ENCODE measurements at places on chromosomes 7 and 10.

DNA sequence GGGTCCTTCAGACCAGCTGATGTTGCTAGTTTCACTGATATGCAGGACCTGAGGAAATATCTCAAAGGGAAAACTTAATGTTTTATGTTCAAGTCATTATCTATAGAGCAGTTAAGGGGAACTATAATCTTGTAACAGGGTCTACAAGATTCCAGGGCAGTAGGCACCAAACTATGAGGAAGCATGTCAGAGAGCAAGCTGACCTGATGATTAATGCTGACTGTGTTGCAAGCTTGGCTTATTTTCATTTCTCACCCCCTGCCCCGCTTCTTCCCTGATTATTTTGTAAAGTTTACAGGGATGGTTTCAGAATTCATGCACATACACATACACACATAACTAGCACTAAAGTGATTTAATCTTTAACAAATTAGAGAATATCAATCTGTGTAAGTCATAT lies 84.3 kb upstream of the CACNA2D1 start:
- peak; percentile 12 for DNase-seq

DNA sequence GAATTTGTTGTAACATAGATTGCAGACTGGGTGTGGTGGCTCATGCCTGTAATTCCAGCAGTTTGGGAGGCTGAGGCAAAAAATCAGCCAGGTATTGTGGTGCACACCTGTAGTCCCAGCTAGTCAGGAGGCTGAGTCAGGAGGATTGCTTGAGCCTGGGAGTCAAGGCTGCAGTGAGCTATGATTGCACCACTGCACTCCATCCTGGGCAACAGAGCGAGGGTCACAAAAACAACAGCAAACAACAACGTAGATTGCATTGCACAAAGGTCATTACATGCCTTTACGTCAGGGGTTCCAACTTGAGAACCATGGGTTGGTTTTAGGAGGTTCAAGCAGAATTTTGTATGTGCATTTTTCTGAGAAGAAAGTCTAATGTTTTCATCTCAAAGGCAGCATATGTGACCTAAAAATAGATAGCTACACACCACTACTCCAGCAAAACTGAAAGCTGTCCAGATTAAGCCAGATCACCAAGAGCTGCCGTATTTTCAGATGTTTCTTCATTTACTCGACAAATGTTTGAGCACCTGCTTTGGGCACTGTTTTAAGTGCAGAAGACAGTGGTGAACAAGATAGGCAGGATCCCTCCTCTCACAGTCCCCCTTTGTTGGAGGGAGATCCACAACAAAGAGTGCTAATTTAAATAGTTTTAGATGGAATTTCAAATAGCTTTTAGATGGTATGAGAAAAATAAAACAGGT lies 28.3 kb upstream of the CYP26C1 start:
- no peak for DNase-seq

DNA sequence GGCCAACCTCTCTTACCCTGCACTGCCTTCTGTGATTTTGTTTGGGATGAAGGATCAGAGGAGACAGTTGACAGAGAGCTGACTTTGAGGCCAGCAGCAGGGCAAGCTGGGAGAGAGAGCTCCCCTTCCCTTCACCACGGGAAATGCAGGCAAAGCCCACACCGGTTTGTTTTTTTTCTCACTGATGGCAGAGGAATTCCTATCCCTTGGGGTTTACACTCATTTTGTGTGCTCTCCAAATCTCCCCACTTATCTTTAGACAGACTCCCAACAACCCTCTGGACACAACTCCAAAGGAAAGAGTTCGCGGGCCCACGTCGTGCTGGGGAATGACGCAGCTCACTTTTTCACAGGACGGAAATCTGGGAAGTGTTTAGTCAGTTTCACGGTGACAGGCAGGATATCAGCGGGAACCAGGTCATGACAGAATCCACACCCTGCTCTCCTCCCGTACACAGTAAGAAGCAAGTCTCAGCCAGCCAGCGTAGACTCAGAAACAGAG lies 68.3 kb upstream of the FAM171A1 start:
- DNase-seq: peak; percentile 3

GRCh38 chr10:120667276-120667675 lies 183.9 kb upstream of the WDR11 start:
- no peak for DNase-seq

GRCh38 chr7:80647436-80647835 lies 9.0 kb downstream of the CD36 start:
- no peak for DNase-seq

GRCh38 chr10:108424656-108425055 lies 1260.2 kb upstream of the SORCS1 start:
- DNase-seq: peak; percentile 19

DNA sequence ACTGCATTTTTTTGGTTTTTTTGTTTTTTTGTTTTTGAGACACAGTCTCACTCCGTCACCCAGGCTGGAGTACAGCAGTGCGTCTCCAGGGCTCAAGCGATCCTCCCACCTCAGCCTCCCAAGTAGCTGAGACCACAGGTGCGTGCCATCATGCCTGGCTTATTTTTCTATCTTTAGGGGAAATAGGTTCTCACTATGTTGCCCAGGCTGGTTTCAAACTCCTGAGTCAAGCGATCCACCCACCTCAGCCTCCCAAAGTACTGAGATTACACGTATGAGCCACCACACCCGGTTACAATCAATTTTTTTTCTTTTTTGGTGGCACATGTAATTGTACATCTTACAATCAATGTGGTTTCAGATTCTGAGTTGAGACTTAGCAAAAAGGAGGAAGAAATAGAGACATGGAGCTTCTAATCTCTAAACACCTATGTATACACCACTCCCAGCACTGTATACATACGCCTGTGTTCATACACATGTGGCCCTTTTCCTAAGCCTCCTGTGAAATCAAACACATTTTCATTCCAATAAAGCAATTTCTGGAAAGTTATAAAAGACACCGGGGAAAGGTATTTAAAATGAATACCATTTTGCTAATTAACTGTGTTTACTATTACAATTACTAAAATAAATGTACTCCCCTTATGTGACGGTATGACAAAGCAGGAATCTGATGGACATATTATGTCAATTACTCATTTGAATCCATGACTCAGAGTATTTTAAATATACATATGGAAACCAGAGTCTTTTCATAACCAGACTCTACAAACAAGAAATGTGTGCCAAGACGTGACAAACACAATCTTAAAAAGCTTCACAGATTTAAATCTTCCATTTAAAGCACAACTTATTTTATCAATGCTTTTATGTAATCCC lies 40.9 kb downstream of the SMURF1 start:
- peak; percentile 72 for DNase-seq

GRCh38 chr7:37732253-37732652 lies 48.7 kb downstream of the GPR141 start:
- DNase-seq: peak; percentile 12

GRCh38 chr10:114634609-114634979 lies 23.5 kb downstream of the ABLIM1 start:
- DNase-seq: peak; percentile 78

DNA sequence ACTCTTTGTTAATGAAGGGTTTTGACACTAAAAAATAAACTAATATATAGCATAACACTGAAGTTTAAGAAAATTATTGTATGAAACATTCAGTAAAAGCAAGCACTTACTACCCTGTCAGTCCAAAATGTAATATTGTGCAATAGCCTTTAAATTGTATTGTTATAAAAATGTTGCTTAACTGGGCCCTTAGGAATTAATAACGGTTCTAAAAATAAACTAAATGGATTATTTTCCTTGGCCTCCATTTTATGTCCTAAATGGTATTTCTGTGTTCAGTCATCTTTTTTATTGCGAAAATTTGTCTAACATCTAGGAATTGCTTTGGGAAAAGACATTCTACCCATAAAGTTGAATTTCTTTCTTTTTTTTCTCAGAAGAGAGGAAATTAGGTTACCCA lies 49.0 kb upstream of the ABI1 start:
- no peak for DNase-seq

- DNase-seq: no peak
These were observed 308.8 kb downstream of the PTPRN2 start for GRCh38 chr7:158278745-158279320.

- DNase-seq: no peak
These were observed 40.9 kb downstream of the GBF1 start for GRCh38 chr10:102286216-102286615.

DNA sequence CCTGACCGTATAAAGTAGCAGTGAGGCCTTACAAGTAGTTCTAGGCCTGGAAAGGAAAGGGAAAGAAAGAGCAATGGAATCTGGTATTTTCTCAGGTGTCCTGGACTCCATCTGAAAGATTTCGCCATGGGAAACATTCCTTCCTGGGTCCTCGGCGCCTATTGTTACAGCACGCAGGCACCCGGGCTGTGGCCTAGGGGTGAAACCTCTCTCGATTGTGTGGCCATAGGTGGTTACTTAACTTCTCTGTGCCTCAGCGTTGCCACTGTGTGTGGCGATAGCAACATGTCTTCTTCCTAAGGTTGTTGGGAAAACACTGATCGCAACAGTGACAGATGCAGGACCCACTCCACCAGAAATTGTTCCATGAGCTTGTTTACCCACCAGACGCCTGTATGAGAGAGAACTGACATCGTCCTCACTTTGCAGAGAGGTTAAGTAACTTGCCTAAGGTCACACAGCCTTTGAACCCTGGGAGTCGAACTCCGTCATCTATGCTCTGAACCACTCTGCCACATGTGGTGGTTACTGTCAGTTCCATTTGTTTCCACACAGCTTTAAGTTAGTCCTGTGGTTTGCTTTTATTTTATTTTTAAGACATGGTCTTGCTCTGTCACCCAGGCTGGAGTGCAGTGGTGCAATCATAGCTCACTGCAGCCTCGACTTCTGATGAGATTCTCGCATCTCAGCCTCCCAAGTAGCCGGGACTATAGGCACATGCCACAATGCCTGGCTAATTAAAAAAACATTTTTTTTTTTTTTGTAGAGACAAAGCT lies 73.4 kb downstream of the LHPP start:
- no peak for DNase-seq

DNA sequence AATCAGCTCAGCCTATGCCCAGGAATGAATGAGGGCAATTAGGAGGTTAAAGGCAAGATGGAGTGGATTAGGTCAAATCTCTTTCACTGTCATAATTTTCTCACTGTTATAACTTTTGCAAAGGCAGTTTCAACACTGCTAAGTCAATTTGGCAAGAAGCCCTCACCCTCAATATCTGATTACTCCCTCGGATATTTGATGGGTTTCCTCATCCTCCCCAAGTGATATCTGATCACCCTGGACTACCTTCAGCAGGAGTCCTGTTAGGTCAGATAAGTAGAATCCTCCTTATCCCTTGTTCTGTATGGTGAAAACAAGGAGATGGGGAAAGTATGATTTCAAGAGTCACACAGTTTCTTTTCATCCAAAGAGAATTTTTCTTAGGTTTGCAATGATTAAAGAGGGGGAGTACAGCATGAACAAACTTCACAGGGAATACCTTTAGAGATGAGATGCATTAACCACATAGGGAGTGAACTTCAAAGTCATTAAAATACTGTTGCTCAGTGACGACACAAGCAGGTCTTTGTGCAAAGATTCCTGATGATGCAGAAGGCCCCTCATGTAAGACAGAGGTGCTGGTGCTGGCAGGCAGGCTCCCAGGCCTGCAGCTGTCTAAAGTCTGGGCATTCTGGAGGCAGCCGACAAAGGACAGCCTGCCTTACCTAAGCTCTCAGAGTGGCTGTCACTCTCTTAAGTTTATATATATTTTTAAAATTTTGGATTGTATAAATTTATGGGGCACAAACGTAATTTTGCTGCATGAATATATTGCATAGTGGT lies 75.4 kb upstream of the POM121L12 start:
- no peak for DNase-seq

- no peak for DNase-seq
These were observed 33.2 kb upstream of the SEMA3D start for GRCh38 chr7:85220023-85220422.

- no peak for DNase-seq
These were observed 100.3 kb downstream of the TRRAP start for GRCh38 chr7:98978672-98979071.

- DNase-seq: no peak
These were observed 937 bp upstream of the COBL start for GRCh38 chr7:51317582-51317910.

DNA sequence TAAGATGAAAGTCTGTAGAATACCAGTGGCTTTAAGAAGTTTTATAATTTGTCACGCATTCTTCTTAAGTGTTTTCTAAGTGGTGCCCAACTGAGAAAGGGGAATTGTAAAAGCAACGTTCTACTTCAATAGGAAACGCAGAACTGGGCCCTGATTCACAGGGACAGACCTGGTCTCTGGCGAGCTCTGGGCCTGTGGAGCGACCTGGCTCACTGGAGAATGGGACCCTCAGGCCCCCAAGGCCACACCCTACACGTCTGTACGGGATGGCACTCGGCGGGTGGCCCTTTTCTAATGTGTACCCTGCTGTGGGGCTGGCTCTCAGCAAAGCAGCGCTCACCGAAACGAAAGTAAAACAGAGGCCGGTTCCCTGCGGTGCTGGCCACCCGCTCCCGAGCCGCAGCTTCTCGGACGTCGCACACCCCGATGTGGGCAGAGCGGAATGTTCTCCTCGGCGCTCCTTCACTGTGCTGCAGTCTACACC lies 205.0 kb downstream of the DIP2C start:
- no peak for DNase-seq

DNA sequence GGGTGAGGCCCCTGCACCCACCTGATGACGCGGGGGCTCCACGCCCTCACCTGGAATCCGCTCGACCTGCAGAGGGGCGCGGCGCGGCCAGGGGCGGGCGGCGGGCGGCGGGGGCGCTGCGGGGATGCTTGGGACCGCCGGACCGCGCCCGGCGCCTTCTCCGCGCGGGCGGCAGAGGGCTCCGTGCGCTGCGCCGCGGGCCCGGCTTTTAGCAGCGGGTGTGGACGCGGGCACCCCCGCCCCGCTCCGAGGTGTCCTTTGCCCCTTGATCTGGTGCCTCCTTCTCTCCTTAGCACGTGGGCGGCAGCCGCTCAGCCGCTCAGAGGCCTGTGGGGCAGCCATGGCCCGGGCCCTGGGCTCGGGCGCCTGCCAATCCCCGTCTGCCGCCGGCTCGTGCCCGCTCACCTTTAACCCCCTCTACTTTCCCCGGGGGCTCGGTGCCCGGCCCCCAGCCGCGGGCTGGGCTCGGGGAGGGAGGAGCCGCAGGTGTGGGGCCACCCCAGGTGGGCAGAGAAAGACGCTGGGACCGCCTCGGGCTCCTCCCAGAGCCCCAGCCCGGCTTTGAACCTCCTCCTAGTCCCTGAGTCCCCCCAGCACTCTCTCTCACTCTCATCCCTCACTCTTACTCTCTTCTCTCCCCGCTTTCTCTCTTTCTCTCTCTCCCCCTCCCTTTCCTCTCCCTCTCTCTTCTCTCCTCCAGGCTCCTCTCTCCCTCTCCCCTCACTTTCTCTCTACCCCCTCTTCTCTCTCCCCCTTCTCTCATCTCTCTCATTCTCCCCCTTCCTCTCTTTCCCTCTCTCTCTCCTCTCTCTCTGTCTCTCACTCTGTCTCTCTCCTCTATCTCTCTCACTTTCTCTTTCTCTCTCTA lies 19.7 kb upstream of the VPS37D start:
- no peak for DNase-seq
